Astrocyte of the hippocampus (primary cell): ENCODE measurements at places on chromosomes 5 and 9.

DNA sequence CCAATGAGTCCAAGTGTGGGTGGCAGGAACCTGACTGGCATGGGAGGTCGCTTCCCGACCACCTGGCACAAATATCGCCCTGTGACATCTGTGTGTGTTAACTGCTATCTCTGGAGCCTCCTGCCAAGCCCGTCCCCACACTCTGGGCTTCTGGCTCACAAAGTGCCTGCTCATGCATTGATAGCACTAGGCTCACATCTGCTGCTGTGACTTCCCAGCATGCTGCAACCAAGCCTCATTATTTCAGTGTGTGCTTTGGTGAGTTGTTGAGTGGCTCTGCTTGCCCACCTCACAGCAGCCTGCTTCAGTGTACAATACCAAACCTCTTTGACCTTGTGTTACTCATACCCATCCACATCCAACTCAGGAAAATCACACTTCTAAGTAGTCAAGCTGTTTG is 139.8 kb downstream of the APBA1 start:
- DNase-seq = no peak

DNA sequence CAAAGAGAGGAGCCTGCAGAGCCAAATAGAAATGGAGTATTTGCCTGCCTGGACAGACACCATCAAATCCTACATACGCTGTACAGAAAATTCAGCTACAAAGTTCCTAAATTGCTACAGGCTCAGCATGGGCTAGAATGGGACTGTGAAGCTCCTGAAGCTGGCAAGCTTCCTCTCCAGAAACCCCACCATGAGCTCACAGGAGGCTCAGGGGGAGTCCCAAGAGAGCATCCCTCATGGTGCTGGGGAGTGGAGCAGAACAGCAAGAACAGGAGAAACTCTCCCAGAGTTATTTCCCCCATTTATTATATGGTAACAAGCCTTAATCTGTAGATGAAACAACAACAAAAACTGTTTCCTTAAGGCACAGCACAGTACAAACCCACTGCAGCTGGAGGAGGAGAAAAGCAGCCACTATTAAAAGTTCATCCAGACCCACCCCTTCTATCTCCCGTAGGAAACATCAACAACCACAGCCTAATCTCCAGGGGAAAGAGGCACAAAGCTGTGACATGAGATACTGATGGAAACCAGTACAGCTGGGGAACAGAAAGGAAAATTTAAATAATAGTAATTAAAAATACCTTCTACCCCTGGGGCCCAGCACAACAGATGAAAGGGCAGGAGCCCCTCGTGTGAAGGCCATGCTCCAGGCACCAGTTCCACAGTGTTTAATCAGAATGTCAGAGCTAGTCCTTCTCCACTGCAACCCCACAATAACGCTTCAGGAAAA is 548.5 kb downstream of the MTRR start:
- DNase-seq = no peak

GRCh38 chr5:143693651-143694252 is 118.2 kb upstream of the HMHB1 start:
- DNase-seq = no peak

- DNase-seq = no peak
Measured at GRCh38 chr5:8861764-8862163, 684.1 kb downstream of the SEMA5A start.

DNA sequence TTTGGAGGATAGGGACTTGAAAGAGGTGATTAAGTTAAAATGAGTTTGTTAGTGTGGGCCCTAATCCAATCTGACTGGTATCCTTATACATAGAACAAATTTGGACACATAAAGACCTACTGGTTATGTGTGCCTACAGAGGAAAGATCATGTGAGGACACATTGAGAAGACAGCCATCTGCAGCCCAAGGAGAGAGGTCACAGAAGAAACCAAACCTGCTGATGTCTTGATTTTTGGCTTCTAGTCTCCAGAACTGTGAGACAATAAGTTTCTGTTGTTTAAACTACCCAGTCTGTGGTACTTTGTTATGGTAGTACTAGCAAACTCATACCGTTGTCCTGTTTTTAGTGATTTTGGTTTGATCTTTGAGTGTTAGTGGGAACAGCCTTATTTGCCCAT is 18.3 kb downstream of the RNF180 start:
- no peak for DNase-seq

DNA sequence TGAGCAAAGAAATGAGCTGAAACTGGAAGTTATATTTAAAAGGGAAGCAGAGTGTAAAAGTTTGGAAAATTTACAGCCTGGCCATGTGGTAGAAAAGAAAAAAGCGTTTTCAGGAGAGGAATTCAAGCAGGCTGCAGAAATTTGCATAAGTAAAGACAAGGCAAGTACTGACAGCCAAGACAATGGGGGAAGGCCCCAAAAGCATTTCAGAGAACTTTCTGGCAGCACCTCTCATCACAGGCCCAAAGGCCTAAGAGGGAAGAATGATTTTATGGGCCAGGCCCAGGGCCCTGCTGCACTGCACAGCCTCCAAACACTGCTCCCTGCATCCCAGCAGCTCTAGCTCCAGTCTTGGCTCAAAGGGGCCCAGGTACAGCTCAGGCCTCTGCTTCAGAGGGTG is 169.7 kb downstream of the GLIS3 start:
- no peak for DNase-seq

DNA sequence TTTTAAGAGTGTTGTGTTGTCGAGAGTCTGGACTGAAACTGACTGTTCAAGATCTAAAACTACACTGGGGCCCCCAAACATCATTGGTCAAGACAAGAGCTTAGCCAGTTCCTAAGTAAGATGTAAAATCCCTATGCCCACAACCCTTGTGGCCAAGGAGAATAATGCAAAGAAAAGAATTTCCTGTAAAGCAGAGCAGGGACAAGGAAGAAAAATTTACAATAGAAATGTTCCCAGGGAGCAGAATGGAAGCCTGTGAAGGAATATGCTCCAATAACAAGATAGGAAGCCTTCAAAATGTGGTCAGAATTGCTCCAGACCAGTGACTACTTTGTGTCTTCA is 20.4 kb downstream of the PPP1R2B start:
- no peak for DNase-seq

DNA sequence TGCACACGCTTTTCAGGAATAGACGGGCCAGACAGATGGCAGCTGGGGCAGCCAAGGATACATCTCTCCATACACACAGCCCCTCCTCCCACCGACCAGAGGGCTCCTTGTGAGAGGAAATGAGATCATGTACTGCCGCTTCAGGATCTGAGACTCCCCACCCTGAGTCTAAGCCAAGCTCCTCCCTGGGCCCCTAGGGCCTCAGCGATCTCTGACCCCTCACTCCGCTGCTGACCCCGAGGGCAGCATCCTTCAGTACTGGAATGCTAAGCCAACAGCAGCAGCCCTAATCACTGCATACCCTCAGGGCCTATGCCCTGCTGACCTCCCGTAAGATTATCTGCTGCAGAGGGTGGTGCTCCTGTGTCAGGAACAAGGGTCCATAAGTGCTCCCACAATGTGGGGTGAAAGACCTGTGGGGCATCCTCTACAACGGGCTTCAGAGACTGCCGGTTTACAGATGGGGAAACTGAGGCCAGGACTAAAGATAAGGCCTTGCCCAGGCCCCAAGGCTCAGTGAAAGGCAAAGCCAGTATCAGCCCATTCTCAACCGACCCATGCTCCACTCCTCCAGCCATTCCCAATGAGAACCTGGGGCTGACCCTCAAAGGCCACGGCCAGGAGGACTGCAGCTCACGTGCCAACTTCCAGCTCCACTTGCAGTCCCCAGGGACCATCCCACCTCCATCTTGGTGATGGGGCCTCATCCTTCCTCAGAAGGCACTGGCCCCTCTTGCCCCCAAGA is 37.5 kb downstream of the BICD2 start:
- DNase-seq = no peak

DNA sequence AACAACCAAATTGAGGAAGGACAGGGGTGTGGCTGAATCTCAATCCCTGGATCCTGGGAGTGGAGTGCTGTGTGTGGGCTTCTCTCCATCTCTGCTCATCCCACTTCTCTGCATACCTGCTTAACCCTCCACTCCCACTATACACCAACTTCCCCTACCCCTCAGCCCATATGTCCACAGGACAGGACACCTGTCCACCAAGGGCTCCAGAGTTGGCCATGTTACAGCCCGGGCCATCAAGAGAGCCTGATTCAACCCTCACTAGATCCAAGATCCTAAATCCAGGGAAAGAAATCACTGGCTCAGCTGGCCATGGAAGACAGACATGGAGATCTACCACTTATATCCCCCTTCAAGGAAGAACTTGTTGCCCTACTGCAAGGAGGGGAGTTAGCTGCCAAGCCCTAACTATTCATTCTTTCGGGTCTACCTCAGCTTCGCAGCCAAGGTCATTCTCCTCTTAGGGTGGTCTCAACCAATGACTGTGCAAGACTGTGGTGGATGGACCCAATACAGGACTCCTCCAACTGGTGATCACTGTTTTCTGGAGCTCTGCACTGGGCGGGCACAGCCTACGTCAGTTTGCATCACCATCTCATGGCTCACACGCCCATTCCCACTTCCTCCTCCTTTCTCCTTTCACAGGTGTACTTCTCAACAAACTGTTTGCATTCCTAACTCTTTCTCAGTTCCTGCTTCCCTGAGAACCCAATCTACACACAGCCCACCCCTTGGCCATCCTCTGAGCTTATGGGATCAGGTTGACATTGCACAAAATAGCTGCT is 53.7 kb upstream of the ZBTB43 start:
- DNase-seq = no peak
